ENCODE measurements at places on chromosomes 12 and 14.

- no peak for DNase-seq
Measured at GRCh38 chr12:68303850-68304249, 28.3 kb downstream of the MDM1 start.

DNA sequence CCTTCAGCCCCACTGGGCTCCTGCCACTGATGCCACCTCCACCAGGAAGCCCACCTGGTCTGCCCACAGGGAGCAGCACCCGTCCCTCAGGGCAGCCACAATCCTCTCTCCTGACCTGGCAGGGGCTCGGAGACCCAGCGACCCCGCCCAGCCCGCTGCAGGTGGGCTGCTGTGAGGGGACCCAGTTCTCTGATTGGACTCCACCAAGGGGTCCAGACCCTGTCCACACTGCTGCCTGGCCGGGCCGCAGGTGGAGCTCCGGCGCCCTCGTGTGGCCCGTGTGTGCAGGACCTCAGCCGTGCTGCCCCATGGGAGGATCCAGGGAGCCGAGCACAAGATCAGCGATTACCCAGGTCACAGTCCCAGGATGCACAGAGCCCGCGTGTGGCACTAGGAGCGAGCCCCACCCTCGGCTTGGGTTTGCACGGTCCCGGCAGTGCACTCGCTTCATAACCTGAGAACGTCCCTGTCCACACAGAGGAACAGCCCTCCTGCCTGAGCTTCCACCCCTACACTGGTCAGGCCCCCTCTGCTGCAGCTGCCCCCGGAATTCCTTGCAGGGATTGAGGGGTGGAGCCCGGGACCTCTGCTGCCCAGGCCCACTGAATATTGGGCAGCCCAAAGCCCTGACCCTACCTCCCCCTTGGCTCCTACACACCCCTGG, 35.4 kb upstream of the TMEM179 start:
- peak; percentile 50 for DNase-seq

GRCh38 chr14:104604458-104605449, at the start of gene TMEM179:
Gene TMEM179, minus strand, starts transcription at chr14:104604772. Its CDS starts 31 bp downstream, at chr14:104604741.
- no peak for DNase-seq

GRCh38 chr12:14963520-14963919, 2.1 kb upstream of the ARHGDIB start:
- DNase-seq: no peak

All from CD4-positive, alpha-beta T cell treated with Interleukin-1 beta for 1 hour (primary cell).